ENCODE measurements at places on chromosomes 4 and X.

DNA sequence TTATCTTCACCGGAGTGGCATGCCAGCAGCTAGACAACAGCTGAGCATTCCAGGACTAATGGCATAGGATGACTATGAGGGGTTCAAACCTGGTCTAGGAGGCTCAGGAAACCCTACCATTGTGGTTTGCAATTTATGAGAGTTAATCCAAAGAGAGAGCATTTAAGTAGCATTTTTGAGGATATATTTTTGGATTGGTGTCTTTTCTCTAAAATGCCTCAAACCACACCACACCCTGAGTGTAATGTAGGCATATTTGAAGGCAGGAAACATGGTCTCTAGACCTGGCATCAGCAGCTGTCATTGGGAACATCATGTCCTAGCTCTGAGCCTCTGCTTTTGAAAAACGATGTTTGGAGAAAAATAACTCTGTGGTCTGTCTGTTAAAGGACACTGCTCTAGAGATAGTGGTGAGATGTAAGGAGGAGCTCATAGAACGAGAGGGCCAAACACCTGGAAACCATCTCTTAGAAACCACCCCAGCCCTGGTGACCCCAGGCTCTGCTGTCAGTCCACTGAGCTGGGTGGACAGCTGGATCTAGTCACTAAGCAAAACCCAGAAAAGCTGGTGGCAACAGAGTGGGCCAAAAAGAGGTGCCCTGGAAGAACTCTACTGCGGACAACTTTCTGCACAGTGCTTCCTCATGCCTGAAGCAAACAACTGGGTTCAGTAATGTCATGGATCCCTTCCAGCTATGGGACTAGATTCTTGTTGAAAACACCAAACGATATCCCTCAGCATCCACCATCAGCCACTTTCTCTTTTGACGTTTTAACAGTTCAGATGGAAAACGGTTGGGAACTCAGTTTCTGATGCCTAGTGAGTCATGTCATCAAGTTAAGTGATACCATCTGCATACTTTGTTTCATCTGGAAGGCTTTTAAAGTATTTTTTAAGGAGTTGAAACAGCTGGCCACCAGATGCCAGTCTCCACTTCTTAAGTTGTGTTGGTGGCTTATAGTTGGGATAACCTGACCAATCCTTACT lies 100.2 kb upstream of the C1QTNF7 start:
- DNase-seq: no peak

DNA sequence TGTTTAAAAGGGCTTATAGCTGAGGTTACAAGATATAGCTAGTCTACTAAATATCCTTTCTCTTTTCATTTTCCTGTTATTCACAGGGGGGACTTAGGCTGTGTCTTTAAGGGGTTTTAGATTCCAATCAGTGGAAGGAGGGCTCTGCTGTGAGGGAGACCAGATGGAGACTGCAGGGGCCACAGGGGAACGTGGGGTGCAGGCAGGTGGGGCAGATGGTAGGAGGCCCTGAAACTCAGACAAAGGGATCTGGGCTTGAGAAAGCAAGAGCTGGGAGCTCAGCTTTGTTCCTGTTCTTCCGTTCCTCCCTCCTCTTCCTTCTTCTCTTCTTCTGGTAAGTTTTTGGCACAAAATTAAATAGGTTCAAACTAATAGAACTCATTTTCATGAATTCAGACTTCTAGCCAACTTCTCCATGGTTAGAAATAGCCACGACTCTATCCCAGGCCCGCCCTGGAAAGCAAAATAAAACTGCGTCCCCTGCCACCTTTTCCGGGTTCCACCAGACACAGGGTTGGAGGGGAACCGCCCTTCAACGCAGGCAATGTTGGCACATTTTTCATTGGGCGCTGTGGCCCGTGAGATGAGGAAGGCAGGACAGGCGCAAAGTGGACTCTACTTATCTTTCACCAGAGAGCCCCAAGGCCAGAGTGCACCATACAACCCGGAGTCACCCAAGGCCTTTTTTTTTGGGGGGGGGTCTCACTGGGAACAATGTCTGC lies 3.5 kb upstream of the TMSB4X start:
- no peak for DNase-seq

DNA sequence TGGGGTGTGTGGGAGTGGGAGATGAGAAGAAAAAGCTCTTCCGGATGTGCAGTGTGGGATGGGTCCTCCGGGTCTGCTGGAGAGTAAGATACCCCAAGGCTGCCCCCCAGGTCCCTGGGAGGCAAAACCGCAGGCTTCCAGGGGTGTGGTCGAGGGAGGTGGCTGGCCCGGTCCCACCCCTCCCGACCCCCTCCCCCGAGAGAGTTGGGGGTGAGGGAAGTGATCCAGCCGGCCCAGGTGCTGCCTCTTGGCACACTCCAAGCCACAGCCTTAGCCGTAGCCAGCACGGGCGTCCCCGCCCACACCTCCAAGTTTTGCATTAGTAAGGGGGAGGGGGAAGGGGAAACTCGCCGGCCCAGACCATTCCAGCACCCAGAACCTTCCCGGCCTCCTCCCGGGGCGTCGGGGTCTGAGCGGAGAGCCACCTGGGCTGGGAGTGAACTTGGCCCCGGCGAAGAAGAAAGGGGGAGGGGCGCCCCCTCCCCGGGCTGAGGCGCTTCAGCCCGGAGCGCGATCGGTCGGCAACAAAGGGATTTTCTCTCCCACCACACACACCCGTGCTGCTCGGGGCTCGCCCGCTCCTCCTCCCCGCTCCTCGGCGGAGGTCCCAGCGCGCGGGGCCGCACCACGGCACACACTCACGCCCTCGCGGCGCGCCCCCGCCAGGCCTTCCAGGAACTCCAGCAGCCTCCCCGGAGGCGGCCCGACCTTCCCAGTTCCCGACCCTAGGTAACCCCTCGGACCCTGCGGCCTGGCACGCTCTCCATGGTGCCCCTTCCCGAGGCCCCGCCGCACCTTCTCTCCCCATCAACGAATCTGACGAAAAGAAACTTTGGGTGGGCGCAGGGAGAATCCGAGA lies 14.4 kb downstream of the BCOR start:
- DNase-seq: no peak

GRCh38 chrX:45266456-45266855 lies 65.8 kb upstream of the DIPK2B start:
- no peak for DNase-seq

DNA sequence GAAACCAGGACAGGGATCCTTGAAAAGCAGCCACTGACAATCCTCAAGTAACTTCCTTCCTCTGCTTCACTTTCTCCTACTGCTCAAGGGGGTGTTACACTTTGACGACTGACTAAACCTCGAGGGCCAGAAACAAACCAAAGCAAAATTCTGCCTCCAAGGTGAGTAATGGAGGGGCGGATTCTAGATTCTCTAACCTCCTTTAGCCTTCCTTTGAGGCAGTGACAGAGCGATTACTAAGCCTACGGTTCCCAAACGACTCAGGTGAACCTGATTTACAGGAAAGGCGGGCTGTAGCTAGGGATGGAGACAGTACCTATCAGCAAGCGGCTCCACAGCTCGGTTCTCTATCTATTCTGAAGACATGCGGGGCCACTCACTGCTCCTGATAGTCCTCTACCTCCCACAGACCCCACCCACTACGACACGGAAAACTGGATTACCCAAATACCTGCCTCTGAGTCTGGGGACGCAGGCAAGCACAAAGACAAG lies 487 bp downstream of the TBCK start:
- DNase-seq: no peak

DNA sequence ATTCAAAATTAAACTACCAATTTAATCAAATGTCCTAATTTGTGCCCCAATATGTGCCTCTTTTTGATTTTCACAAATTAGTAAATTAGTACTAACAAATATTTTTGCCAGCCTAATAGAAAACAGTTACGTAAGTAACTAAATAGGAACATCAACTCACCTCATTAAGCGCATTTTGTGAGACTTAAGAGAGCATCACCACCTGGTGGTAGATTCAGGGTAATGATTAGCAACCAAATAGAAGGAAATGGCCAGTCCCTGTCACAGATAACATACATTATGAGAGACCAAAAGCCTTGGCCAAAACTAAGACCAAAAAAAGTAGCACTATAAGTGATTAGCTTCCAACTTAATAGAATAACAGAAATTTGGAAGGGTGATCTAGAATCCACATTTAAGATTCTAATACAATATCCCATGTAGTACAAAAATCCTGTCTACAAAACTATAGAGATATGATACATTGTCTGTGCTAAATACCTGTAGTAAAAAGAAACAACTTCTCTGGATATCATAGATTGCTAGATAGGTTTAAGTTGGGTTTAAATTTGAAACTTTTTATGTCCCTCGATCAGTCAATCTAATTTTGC lies 46.7 kb downstream of the C4orf46 start:
- no peak for DNase-seq

- DNase-seq: no peak
Observed at GRCh38 chr4:7512428-7512827, 77.7 kb upstream of the PSAPL1 start.

GRCh38 chrX:100645106-100645505 lies 1.1 kb downstream of the SRPX2 start:
- no peak for DNase-seq

DNA sequence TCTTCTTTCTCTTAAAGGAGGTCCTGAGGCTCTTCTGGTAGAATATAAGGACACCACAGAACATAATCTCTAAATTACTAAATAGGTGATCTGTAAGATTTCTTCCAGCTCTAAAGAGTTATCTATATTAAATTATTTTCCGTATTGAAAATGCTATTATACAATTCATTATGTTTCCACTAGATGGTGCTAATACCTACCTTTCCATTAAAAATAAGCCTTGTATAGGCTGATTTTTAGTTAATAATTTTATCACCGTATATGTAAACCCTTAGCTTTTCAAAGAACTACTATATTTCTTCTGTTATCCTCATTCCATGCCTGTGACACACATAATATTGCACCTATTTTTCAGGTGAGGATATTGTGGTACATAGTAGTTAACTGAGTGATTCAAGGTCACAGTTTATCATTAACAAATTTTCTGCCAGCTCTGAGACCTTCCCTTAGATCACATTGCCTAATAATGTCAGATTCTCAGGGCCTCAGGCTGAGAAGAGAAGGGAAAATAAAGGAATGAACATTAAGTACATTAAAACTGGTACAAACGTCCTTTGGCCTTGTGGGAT lies 138.8 kb downstream of the TEX11 start:
- DNase-seq: no peak

DNA sequence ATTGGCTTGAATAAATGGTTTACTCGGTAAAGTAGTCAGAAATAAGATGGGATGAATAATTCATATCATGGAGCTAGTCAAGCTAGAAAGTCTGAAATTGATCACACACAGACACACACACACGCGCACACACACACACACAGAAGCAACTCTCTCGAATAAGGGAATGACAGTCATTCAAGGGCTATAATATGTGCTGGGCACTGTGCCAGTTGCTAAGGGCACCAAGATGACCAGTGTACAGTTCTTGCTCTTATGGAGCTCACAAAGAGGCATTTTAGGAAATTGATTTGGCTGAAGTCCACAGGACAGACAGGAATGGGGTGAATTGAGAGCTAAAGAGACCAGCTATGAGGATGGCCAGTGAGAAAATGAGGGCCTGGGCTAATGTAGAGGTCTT lies 34.2 kb upstream of the SH3D19 start:
- no peak for DNase-seq

- no peak for DNase-seq
Observed at GRCh38 chrX:109966246-109966645, 36.7 kb upstream of the TMEM164 start.

- no peak for DNase-seq
Observed at GRCh38 chrX:5324546-5324945, 904.1 kb downstream of the NLGN4X start.

GRCh38 chr4:74205559-74205958 lies 47.6 kb downstream of the MTHFD2L start:
- DNase-seq: no peak

DNA sequence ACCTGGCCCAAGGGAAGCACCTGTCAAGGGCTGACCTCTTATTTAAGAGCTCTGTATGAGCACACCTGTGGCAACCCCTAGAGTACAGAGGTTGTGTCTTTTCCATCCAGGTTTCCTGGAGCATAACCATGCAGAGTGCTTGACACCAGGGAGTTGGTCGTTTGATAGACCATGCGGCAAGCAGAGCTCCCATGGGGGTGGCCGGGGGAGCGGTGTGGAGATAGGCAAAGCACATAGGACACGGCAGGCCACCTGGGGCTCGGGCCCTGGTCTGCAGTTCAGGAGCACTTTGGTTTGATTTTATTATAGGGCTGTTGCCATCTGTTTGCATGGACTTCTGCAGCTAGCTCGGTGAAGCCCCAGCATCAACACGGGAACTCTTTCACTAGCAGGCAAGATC lies 95.0 kb upstream of the MTM1 start:
- no peak for DNase-seq

DNA sequence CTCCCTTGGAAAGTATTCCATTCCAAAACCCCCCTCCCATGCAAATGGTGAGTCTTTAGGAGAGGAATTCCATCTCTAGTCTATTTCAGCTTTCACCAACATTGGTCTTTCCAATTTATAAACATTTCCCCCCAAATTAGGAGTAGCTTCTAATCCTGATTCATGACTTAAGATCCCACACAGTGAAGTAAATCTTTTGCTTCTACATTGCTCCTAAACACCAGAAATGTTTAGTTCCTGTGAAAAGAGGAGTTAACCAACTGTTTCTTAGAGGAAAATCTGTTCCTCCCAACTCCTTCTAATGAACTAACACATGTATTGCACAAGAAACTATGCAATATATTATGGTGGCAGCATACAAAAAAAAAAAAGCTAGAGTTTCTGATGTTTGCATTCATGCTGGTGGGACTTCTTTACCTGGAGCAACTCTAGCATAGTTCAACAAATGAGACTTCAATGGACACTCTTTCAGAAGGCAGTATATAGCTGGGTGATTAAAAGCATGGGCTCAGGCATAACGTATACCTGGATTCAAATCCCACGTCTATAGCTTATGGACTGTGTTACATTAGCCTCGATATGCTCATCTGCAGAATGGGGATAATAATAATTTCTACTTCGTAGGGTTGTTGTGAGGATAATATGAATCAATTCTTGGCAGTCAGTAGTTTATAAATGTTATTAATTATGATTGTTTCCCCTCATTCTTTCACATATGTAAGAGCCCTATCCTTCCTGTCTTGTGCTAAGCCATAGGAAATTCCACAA lies 131.6 kb upstream of the TMEM164 start:
- no peak for DNase-seq

GRCh38 chr4:87688316-87688715 lies 38.2 kb downstream of the DMP1 start:
- no peak for DNase-seq

GRCh38 chr4:56790691-56791091 lies 30.8 kb downstream of the SPINK2 start:
- DNase-seq: no peak

DNA sequence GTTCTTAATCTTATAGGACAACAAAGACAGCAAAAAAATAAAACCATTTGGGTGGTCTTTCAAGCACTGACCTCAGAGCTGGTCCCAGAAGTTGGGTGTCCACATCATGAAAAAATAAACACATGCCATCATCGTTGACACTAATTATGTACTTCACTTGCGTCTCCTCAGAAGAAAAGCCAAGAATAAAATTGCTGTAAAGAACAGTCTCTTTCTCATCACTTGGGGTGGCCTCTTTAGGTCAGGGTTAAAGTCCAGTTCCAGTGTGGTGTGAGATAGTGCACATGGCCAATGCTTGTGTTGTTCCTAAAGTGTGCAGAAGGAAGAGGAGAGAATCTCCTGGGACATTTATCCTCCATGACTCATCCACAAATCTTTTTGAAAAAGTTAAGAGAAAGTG lies 49.5 kb upstream of the IBSP start:
- DNase-seq: no peak

GRCh38 chrX:109783701-109784079 lies 50.6 kb upstream of the ACSL4 start:
- DNase-seq: no peak

GRCh38 chr4:169621731-169622492 lies 1.5 kb downstream of the CLCN3 start:
- DNase-seq: no peak

GRCh38 chrX:19344661-19345060 lies 934 bp downstream of the PDHA1 start:
- no peak for DNase-seq

Data from sigmoid colon (tissue), 7 donors.